ENCODE measurements at places on chromosomes 1 and 21.

DNA sequence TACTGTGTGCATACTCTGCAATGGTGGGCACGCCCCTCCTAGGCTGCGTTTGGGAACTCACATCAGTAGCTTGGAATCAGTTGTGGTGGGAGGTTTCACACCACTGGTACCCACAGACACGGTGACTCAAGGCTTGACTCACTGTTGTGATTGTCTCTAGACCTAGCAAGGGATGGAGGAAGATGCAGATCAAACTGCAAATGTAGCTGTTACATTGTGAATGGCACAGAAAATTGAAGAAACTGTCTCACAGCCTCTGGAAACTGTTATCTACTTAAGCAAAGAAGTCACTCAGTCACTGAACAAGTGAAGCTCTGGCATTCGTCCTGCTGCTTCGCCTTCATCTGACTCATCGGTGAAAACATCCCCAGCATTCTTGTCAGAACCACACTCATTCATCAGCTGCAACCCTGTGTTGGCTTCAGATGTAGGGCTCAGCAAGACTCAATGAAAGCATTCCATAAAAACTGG is 59.5 kb downstream of the POFUT2 start:
- DNase-seq: no peak

DNA sequence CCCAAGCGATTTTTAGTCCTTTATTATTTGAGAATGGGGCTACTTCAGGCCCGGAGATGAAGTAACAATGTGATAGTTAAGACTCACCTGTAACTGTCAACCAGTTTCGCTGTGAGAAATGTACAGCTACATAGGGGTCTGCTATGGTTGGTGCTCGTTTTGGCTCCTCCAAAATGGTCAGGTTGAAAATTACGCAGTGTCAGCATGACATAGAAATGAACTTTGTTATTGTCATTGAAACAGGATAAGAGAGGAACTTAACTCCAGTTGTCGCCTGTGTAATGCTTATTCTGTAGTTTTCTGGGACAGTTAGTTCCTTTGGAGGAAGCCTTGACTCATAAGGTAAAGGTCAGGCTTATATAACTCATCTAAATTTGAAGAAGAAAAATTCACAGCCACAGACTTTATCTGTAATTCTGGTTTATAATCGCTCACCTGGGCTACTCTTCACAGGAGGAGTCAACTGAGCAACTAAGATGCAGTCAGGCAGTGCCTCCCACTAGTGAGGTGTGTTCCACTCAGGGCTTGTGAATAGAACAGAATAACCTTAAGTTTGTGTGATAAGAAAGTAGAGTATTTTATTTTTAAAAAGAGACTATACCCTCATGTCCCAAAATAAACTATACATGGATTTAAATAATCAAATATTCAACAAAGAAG is 130.9 kb downstream of the CD247 start:
- no peak for DNase-seq

- DNase-seq: no peak
Measured at GRCh38 chr1:26887125-26887524, 3.0 kb downstream of the GPN2 start.

- DNase-seq: no peak
Measured at GRCh38 chr1:36279789-36280296, 26.3 kb upstream of the SH3D21 start.

GRCh38 chr1:14390816-14391215 is 207.7 kb upstream of the KAZN start:
- DNase-seq: no peak

GRCh38 chr1:47791879-47792608 is 205.1 kb downstream of the TRABD2B start:
- no peak for DNase-seq
